NCI-H524 (cell line): ENCODE measurements at places on chromosomes 4 and X.
A peak's percentile ranks its signal among the peaks of the same experiment; 100 is the strongest.

DNA sequence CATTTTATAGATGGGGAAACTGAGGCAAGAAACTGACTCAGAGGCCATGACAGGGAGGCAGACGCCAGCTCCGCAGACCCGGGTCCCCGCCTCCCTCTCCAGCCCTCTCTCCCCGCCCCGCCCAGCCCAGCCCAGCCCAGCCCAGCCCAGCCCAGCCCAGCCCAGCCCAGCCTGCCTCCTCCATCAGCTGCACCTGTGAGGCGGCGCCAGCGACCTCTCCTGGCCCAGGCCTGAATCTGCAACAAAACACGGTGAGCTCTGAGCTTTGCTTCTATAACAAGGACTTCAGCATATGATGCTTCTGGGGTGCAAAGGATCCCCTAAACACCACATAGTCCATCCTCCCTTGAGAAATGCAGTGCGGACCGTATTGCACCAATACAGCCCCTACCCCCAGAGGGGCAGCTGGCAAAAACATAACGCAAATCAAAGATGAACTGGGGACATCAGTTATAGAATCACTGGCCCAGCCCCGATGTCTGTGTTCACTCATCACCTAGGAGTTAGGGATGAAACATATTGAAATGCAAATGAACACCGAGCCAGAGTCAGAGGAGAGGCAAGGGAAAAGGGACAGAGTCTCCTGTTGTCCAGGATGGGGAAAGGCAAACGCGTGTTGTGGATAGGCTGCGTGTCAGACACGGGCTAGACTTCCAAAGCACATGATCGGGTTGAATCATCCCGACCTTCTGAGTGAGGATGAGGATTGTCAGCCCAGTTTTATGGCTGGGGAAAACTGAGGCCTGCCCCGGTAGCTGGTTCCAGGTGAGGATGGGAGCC lies 216.1 kb upstream of the PSAPL1 start:
- DNase-seq: peak; percentile 41

GRCh38 chr4:148061141-148061481 lies 329.2 kb downstream of the ARHGAP10 start:
- DNase-seq: no peak

DNA sequence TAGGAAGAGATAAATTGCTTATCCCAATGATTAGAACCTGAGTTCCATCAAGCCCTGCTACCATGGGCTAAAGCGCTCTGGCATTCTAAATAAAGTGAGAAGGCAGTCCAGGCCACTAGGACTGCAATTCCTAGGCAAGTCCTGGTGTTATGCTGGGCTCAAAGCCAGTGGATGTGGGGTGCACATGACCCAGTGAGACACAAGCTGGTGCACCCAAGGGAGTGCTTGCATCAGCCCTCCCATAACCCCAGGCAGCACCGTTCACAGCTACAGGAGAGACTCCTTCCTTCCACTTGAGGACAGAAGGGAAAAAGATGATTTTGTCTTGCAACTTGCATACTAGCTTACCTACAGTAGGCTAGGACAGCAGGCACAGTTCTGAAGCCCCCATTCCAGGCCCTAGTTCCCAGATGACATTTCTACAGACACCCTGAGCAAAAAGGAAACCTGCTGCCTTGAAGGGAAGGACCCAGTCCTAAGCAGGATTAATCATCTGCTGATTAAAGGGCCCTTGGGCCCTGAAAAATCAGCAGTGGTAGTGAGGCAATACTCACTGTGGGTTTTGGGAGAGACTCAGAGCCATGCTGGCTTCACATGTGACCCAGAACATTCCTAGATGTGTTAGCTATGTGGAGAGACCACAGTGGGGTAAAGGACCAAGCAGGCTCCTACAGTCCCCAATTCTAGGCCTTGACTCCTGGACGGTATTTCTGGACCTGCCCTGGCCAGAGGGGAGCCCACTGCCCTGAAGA lies 77.8 kb downstream of the KLHL13 start:
- no peak for DNase-seq

DNA sequence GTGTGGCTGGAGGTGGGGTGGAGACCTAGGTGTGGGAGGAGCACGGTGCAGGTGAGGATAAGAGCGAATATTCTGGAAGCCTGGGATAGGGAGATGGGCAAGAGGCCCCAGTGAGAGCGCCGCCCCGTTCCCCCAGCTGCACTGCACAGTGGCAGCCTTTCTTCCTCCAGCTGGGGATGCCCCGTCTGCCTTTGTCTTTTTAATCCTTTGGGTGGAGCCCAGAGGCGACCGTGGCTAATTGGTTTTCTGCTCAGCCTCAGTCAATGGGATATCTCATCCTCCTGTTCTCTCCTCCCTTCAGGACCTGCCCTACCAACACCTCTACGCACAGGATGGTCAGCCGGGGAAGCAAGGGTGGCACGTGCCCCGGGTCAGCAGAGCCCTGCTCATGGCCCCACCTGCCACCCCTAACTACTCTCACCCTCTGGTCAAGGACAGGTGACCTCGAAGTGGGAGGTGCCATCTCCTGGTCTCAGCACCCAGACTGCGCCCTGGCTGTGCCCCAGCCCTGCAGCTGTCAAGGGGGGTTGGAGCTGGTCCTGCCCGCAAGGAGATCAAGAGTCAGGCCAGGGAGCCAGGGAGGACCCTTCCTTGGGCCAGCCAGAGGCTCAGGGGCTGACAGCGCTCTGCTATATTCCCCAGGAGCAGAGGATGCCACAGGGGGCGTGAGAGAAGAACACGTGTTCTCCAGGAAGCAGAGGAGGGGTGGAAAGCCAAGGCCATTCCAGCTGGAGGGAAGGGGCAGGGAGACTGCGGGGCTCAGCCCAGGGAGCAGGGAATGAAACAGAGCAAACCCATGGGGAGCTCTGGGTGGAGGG lies 64.0 kb downstream of the ADRA2C start:
- DNase-seq: peak; percentile 74

GRCh38 chr4:7366180-7366945 lies 68.4 kb downstream of the PSAPL1 start:
- peak; percentile 33 for DNase-seq

- DNase-seq: no peak
Observed at GRCh38 chr4:128277856-128278255, 9.8 kb downstream of the PGRMC2 start.

DNA sequence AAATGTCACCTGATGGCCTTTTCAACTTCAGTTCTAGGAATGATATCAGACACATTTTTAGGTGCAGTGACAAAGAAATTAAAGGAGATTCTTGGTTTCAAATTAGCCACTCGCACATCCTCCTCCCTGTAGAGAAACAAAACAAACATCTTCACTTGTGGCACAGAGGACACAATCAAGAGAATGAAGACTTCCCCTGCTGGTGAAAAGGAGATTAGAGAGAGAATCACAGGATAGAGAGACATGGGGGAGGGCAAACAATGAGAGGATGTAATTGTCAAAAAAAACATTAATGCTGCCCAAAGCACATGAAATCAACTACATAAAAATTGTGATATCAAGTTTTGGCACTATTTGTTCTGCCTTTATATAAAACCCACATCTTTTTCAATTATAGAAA lies 34.5 kb downstream of the ACE2 start:
- DNase-seq: no peak

- no peak for DNase-seq
Observed at GRCh38 chr4:73170518-73171198, 87.9 kb downstream of the ANKRD17 start.

DNA sequence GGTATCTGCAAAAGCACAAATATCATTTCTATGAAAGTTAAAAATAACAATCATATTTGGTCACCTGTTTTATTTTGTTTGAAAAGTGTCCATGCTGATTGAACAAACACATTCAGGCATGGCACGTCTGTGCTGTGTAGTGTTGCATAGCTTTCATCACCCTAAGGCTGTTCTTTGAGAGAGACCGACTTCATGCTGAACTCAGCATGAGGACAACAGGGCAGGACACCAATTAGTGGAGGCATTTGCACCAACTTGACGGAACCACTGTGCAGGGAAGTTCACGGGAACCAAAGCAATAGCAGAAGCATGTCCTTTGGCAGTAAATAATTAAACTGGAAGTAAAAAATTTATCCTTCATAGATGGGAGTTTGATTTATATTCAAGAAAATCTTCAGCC lies 158.4 kb upstream of the SLC7A11 start:
- no peak for DNase-seq

GRCh38 chrX:16649858-16650257 lies at the start of gene S100G:
S100G (plus strand) TSS chrX:16650158; CDS start chrX:16651007, 849 bp downstream.
- no peak for DNase-seq

- DNase-seq: no peak
Observed at GRCh38 chrX:124269881-124270280, 62.6 kb upstream of the TEX13D start.

GRCh38 chrX:11474576-11474975 lies 181.4 kb downstream of the AMELX start:
- no peak for DNase-seq

DNA sequence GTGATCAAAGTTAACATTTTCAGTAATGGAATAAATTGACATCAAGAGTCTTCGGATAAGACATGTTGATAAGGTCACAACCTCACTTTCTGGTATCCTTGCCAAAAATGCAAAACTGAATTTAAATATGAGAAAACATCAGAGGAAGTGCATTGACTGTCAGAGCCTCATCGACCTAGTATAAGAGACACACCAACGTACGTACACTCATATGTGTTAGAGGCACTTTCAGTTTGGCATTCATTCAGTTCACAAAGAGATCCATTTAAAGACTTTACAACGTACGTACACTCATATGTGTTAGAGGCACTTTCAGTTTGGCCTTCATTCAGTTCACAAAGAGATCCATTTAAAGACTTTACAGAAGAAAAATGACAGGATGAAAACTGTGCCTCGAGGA lies 280.3 kb downstream of the INPP4B start:
- no peak for DNase-seq

GRCh38 chr4:75658876-75659275 lies 14.3 kb downstream of the G3BP2 start:
- no peak for DNase-seq

DNA sequence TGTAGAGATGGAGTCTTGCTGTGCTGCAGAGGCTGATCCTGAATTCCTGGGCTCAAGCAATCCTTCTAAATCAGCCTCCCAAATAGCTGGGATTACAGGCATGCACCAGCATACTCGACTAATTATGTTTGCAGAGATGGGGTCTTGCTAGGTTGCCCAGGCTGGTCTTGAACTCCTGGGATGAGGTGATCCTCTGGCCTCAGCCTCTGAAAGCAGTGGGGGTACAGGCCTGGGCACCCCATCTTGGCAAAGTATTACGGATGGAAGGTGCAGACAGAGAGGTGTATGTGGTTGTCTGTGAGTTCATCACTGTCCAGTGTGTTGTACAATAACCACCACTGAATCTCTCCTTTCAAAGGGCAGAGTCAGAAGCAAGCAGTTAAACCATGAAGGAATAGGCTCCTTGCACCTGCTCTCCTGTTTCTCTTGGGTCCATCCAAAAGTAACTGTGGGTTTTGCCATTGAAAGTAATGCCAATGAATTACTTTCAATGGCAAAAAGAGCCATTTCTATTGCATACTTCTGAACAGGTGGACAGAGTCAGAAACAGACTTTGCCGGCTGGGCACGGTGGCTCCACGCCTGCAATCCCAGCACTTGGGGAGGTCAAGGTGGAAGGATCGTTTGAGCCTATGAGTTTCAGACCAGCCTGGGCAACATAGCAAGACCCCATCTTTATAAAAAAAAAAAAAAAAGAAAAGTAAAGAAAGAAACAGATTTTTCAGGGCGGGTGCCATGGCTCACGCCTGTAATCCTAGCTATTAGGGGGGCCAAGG lies 7.0 kb upstream of the AKAP17A start:
- no peak for DNase-seq

- DNase-seq: no peak
Observed at GRCh38 chrX:31423609-31424189, 351.9 kb upstream of the FTHL17 start.

GRCh38 chrX:67384403-67384802 lies 159.4 kb upstream of the AR start:
- no peak for DNase-seq

DNA sequence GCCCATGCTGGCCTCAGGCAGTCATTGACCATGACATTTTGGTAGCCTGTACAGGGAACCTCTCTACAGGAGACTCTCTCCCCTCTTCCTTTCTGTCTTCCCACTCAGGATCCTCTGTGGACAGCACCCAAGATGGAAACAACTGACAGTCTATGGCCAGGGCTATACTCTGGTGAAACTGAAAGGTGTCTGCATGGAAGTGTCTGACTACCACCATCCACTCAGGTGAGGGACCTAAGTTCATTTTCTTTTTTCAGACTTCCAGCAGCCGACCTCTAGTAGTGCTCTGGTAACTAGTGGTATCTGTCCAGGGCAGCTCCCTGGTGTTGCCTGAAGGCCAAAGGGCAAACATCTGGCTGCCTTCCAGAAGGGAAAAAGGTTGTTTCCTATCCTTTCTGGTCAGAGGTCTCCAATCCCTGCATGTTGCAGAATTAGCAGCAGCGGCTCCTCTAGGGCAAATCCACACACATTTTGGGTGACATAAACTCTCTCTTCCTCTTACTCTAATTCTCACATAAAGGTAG lies 804.5 kb downstream of the C4orf33 start:
- DNase-seq: no peak
